ENCODE measurements at places on chromosomes 2 and 18.

DNA sequence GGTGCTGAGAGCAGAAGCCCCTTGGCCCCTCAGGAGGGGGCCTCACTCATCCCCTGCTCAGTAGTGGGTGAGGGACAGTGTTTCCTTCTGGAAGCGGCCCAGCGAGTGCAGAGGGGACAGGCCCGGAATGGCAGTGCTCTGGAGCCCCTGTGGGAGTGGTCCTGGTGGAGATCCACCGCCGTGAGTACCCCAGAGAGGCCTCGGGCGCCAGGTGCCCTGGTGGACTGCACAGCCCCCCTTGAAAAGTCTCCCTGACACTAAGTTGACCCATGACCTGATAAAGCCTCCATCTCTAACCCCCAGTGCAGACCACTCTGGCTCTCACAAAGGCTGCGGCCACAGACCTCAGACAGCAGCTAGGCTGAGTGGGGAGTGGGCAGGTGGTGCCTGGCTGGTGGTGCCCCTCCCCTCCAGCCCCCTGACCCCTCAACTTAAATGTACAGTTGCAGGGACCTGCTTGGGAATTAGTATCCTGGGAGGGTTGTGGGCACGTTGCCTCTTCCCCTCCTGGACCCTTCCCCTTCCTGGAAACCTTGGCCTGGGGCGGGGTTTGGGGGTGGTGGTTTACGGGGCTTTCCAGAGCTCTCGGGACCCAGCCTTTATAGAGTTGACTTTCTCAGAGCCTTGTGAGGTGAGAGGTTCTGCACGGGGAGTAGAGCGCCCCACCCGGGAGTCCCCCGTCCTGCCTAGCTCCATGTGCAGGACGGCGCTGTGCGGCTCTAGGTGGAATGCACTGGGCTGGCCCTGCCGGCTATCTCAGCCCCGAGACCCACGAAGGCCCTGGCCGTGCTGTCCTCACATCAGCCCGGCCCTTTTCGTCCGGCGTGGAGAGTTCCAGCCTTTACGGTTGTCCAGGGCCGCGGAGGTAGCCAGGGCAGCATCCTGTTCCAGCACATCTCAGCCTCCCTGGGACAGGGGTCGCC is 62.7 kb downstream of the RTP5 start:
- no peak for DNase-seq

GRCh38 chr2:106577255-106577651 is 90.1 kb downstream of the CD8B2 start:
- DNase-seq: no peak

DNA sequence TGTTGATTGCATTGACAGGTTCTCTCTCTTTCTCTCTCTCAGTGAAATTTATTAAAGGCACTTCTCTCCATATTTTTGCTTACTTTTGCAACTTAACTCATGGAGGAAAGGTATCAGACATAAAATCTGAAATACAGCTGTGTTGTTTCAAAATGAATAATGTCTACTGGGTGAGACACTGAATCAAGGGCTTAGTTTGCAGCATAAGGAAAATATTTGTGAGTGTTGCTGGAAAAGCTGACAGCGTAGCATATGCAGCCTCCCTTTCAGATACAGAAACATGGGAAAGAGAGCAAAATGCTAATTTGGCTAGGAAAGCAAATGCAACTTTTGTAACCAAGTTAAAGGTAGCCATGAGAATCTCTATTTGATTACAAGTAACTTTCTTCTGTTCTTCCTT is 81.5 kb upstream of the COL3A1 start:
- peak; percentile 33 for DNase-seq

DNA sequence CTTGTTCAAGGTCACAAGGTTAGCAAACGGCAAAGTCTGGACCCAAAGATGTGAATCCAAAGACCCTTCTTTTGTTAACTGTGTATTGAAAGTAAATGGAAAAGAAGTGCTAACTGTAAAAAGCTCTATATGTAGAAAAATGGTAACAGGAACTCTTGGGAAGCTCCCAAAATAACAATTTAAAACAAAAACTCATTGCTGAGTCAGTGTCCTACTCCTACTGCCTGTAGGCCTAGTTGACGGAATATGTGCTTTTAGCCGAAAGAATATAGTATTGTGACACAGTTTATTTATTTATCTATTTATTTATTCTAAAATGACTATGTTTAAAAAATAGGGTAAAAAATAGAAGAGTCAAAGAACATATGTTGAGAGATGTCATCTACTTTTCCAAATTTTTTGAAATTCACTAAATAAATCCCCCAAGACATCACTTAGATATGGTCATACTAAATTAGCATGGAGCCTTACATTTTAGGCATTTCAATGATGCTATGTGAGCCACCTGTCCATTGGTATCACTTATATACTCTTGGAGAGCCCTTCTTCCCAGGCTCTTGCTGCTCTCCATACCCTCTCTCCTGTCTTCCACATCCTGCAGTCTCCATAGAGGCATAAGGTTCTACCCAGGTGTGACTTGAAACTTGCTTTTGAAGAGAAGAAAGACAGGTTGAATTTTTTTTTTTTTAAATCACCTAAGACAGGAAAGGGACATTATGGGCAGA is 13.7 kb downstream of the COL5A2 start:
- no peak for DNase-seq

GRCh38 chr2:67329513-67329912 is 67.6 kb upstream of the ETAA1 start:
- DNase-seq: no peak

DNA sequence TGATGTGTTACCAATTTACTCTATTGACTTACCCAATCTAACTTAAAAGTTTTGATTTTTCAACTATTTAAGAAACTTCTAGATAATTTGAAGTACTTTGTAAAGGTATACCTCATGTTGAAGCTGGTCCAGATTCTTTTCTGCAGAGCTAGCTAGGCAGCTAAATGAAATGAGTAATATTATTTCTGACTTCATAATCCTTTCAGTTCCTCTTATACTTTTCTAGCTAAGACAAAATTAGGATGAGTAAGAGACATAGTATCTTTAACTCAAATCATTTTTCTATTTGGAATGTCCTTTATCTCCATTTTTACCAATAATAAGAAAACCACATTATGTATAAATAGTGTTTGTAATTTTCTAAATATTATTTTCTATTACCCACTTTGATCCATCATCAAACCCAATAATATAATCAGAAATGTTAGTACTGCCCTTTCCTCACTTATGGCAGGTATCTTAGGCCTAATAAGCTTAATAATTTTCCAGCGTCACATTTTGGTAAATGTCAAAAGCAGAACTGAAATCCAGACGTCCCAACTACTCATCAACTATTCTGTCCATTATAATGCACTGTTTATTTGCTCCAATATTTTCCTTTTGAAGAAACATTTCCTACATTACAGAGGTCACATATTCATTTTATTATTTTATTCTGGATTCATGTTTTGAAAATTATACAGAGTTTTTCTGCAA is 456.6 kb downstream of the THSD7B start:
- DNase-seq: no peak
